ENCODE measurements at places on chromosomes 3 and 15.

GRCh38 chr15:74782259-74783071 lies 585 bp downstream of the CSK start:
- DNase-seq: peak; percentile 56

- no peak for DNase-seq
These were observed 121.7 kb upstream of the PRR20G start for GRCh38 chr3:127409421-127410136.

DNA sequence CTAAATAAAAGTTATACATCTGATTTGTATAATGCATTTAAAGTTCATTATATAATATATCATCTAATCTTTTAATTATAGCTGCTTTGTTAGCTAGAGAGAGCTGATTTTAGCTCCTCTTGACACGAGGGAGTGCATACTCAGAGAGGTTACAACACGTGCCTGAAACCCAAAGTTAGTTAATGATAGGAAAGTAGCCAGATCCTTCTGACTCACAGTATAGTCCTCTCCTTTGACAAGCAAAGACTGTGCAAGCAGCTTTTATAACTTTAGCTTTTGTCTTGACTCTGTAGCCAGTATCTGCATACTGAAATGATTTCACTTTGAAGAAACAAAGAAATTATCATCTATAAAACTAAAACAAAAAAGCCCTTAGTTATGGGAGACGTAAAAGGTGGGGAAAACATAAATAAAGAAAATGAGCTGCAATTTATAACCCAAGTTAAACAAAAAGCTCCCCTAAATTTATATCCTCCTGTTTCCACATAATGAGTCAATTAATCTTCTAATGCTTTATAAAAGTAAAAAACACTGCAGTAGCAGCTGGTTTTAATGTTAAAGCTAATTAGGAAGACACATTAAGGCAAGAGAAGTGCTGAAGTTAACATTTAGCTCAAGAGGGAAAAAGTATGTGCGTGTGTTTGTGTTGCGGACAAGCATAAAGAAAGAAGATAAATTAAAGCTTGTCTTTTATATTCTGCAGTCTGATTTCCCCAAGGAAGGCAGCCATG lies 13.1 kb downstream of the GABRR3 start:
- no peak for DNase-seq

GRCh38 chr3:124283652-124284023 lies 291.7 kb upstream of the ROPN1 start:
- no peak for DNase-seq

Measured in HEK293T (cell line).